ENCODE measurements at places on chromosomes 11 and 22.

- DNase-seq = no peak
These were observed 2.5 kb upstream of the IGLL5 start for GRCh38 chr22:22884888-22885840.

GRCh38 chr11:92931746-92932422 lies 37.6 kb upstream of the MTNR1B start:
- DNase-seq = no peak

GRCh38 chr11:13388741-13389140 lies 74.3 kb downstream of the BTBD10 start:
- no peak for DNase-seq

GRCh38 chr11:73157101-73158010 lies 15.2 kb upstream of the FCHSD2 start:
- peak; percentile 75 for DNase-seq

GRCh38 chr11:70662691-70663098 lies 264.4 kb downstream of the CTTN start:
- no peak for DNase-seq

DNA sequence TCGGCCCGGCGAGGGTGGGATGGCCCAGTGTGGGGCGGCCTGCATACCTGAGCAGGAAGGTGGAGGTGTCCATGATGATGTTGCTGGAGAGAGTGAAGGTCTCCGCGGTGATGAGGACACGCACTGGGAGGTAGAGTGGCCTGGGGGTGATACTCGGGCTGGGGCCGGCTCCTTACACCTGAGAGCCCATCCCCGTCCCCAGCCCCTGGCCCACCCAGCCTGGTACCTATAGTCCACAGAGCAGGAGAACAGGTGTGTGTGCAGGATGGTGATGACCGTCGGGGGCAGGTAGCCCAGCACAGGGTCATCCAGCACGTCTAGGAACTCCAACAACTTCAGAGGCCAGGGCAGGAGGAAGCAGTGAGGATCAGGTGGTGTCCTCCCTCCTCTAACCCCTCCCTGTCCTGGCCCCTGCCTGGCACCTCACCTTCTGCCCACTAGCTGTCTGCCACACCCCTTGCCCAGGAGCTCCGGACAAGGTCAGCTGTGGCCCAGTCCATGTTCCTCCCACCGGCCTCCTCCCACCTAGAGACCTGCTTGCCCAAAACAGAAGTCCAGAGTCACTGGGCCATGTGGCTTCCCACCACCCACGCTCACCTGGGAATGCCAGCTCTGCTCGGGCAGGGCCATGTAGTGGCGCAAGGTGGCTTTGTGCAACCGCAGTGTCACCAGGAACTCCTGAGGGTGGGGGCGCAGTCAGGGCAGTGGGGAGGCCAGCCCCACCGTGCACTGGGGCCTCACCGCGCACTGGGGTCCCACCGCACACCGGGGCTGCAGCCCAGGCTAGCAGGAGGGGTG lies 11.3 kb downstream of the ATG2A start:
- DNase-seq = no peak

GRCh38 chr11:4019891-4020290 lies 74.7 kb upstream of the RRM1 start:
- DNase-seq = no peak

- DNase-seq = no peak
These were observed 324.4 kb downstream of the MN1 start for GRCh38 chr22:27477171-27477570.

GRCh38 chr11:79261684-79262083 lies 179.1 kb downstream of the TENM4 start:
- no peak for DNase-seq

DNA sequence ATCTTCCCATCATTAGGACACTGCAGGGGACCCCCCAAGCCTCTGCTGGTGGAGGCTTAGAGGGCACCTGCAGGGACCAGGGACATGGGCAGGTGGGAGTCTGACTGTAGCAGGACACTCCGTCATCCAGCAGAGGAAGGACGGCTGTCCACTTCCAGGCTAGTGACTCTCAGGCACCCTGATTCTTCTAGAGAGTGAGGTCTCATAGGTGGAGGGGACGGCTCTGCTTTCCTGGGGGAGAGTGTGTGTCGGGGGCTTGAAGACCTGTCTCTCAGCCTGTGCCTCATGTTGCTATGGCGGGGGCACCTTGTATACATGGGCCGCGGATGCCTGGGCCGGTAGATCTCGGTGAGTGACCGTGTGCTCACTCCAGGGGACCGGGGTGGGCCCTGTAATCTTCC lies 1116.6 kb downstream of the BRD1 start:
- no peak for DNase-seq

GRCh38 chr22:36232715-36233401 lies 6.5 kb downstream of the APOL2 start:
- no peak for DNase-seq

DNA sequence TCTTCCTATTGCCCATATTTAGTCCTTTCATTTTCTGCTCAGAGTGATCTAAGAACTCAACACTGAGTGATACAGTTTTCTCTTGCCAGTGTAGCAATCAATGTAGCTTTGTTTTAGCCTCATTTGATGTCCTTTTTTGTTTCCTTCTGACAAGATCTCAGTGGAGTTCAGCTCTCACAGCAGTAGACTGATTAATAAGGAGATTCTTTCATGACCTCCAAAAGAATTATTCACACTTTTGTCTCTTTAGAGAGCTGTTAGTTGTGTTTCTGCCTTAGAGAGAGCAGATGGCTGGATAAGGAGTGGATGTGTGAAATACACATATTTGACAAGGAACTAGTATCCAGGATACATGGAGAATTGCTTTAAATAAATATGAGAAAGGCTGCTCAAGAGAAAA lies 6.6 kb upstream of the TMEM225 start:
- no peak for DNase-seq

GRCh38 chr22:36104988-36105387 lies 55.6 kb downstream of the APOL3 start:
- peak; percentile 61 for DNase-seq

GRCh38 chr11:61923166-61924063 lies 6.0 kb upstream of the RAB3IL1 start:
- no peak for DNase-seq

- DNase-seq = no peak
These were observed 89.8 kb downstream of the APIP start for GRCh38 chr11:34826384-34826726.

DNA sequence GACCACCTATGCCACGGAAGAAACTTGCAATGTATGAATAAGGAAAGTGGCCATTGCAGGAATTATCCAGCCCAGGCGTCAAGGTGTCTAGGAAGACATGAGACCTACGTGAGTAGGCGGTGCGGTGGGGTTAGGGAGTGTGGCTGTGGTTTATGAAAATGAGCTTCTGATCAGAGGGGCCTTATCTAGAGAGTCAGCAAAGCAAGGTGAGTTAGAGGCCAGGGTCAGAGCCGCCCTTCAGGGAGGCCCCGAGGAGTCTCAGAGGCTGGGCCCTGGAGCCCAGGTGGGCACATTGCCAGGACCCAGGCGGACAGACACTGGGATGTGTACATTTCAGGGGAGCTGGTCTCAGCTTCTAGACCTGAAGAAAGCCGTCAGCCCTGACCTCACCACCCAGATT lies 13.8 kb upstream of the LINC01488 start:
- no peak for DNase-seq

DNA sequence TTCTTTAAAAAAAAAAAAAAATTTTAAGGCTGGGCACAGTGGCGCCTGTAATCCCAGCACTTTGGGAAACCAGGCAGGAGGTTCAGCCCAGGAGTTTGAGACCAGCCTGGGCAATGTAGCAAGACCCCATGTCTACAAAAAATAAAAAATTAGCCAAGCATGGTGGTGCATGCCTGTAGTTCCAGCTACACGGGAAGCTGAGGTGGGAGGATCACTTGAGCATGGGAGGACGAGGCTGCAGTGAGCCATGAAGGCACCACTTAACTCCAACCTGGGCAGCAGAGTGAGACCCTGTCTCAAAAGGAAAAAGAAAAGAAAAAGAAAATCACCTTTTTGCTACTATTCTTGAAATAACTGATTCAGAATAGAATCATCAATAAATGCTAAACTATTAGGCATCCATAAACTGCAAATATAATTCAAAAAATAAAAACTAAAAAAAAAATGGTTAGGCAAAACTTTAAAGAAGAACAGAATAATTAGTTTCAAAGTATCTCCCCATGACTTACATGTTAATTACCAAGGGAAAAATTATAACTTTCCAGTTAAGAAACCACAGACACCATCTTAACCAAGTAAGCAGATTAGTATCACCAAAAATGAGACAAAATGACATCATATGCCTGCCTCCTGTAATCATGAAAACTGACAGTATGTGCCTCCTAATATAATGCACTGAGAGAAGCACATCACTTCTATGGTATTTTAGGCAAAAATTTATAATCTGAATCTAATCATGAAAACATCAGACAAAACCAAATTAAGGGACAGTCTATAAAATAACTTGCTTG lies 63.6 kb downstream of the DENND5A start:
- DNase-seq = no peak

DNA sequence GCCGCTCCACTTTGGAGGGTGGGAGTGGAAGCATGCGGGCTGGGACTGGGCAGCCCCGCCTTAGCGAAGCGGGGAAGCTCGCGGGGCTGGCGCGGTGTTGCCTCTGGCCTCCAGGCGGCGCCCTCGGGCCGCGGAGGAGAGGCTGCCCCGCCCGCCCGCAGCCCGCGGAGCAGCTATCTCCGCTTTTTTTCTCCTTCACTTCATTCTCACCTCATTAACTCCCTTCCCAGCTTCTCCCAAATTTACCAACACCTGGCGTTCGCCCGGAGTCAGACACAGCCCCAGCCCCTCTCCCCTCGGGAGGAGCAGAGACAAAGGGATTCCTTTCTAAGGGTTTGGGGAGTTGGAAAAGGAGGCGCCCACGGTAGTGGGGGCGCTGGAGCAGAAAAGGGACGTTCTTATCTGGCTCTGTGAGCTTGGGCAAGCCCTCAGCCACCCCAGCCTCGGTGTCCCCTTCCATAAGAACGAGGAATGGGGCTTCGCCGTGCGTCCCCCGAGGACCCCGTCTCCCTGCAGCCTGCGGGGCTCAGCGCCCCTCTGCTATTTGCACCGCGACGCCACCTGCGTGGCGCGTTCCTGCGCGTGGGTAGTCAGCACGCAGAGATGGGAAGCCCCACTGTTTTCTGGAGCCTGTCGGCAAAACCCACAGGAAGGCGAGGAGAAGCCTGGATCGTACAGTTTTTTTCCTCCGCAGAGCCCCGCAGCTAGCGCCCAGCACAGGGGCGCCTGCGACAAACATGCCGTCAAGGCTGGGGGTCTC lies 1.5 kb upstream of the WNT11 start:
- DNase-seq = peak; percentile 83

GRCh38 chr22:30891781-30892180 lies 76.8 kb downstream of the MORC2 start:
- no peak for DNase-seq

- no peak for DNase-seq
These were observed 14.6 kb upstream of the IRAG1 start for GRCh38 chr11:10708131-10708530.

DNA sequence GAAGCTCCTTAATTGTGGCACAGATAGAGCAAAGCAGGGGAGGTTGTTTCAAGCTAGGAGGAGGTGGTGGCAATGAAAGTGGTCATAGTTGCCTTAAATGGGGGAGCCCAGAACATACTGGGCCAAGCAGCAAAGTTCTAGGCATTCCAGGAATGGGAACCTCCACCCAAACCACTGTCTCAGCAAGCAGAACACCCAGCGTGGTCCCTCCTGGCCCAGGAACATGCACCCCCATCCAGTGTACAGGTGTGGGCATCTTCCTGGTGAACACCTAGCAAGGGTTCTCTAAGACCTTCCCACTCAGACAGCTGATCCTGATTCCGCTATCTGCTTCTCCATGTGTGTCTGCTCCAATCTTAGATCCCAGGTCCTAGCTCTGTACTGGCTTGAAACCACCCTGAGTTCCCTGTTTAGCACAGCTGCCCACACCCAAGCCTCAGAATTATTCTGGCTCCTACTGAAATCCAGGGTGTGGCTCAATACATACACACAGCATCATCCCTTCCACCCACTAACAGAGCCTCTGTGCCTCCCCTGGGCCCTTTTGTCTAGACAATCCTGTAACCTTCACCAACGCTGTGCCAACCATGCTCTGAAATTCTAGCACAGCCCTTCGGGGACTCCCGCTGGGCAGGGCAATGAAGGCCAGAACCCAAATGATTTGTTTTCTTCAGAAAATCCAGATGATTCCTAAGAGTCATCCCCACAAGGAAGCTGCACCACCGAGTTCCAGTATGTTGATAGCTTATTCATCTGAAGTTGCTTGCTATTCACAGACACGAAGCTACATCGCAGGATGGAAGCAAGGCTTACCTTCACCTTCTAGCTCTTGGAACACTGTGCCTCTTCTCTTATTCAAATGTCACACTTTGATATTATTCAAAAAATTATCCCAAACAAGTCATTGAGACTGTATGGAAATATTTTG lies 76.6 kb downstream of the ABTB2 start:
- no peak for DNase-seq

DNA sequence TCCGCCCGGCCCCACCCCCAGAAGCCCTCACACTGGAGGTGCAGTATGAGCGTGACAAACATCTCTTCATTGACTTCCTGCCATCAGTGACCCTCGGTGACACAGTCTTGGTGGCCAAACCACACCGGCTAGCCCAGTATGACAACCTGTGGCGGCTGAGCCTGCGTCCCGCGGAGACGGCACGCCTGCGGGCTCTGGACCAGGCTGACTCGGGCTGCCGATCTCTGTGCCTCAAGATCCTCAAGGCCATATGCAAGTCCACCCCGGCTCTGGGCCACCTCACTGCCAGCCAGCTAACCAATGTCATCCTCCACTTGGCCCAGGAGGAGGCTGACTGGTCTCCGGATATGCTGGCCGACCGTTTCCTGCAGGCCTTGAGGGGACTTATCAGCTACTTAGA lies 6.6 kb upstream of the ATF4 start:
- DNase-seq = no peak

DNA sequence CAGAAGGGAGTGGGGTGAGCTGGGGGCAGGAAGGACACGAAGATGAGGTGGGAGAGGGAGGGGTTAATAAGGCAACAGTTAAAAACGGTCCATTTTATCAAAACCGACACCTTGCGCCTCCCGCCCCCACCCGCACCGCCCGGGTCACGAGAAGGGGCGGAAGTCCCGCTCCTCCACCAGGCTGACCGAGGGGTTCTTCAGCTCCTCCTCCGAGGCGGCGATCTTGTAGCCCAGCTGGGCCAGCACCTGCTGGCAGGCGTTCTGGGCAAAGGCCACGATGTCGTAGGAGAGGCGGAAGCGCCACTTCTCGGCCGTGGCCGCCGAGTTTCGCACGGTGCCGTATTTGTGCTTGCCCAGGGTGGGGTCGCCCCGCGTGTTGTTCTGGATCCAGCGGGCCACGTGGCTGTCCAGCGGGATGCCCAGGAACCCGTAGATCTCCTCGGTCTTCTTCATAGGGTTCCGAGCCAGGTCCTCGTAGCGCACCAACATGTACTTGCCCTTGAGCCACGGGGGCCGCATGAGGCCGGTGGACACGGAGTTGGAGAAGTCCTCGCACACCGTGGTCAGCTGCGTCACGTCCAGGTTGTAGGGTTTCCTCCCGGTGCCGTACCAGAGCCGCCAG lies 15.8 kb downstream of the CHST1 start:
- DNase-seq = no peak
